Fibroblast of the aortic adventitia (primary cell): ENCODE measurements at places on chromosomes 11 and 22. TPM values are rescaled to one million over a fixed set of nuclear protein-coding genes. Genes with fewer than 3 reads are reported as not detected.

GRCh38 chr11:45278714-45279113 lies 7.4 kb downstream of the SYT13 start:
- no peak for DNase-seq

Gene VSIG10L2
- total RNA-seq, result not detected in 2 replicates

Gene B4GAT1
- 21.5 and 36.3 TPM in 2 replicates for total RNA-seq

DNA sequence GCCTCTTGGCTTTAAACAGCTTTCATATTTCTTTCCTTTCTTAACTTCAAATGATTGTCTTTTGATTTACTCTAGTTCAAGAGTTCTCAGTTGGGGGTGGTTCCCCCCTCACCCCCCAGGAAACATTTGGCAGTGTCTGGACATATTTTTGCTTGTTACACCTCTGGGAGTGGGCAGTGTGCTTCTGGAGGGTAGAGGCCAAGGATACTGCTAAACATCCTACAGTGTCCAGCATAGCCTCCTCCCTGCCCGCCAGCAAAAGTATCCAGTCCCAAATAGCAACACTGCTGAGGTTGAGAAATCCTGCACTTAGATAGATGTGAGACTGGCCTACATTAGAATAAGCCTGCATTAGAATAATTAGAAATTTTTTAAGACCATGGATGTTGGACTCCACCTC lies 3.2 kb downstream of the PPP6R3 start:
- DNase-seq, result no peak

- DNase-seq, result no peak
Observed at GRCh38 chr11:131811383-131811782, 441.0 kb downstream of the NTM start.

DNA sequence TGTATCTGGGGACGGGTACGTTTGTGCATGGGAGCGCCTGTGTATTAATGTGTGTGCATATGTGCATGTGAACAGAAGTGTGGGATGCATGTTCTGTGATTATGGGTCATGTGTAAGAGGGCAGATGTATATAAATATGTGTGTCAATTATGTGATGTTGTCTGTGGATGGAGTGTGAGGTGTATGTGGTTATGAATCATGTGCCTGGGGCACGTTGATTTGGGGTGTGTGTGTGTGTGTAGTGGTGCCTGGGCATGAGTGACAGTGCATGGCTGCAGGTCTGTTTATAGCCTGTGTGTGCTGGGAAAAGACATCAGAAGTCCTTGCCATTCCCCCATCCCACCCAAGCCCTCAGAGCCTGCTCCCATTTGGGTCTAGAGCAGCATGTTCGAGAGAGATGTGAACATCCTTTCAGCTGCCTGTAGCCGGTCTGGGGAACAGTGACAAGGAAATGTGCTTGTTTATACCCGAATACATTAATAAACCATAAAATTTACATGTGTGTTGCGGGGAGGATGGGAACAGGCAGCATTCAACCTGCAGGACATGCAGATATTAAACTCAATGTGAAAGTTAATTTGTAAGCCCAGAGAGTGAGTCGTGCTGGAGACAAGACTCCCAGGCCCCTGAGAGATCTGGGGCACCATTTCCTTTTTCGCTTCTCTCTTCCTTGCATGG lies 129.0 kb downstream of the NECTIN1 start:
- DNase-seq, result no peak

DNA sequence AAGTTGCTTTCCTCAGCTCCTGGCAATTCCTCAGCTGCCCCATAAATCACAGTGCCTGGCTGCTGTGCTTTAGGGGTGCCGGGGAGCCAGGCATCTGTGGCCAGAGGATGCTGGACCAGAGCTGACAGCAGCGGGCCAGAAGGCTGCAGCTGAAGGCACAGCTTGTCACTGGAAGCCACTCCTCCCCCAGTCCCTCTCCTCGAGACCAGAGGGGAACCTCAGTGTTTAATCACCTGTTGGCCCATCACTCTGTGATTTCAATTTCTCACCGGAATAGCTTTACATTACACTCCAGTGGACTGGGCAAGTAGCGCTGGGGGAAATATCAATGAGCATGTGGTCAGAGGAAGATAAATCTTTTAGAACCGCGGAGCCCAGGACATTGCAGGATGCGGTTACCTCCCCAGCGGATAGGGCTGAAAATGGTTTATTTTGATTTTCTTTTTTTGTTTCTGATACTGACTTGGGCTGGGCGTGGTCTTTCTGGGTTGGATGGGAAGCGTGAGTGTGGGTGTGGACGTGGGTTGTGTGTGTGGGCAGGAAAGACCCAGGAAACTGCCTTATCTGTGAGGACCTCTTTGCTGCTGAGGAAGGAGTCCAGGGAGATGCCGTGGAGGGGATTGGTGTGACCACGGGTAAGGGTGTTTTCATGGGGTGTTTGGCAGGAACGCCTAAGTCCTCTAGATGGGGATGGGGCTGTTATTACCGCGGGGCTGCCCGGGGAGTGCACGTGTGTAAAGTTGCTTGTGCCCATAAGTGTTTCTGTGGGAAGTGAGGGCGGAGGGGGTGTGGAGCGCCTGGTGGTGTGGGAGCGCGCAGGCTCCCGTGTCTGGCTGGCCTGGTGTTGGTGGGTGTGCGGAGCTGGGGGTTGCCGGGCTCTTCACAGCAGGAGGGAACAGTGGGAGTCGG lies 4.0 kb downstream of the DAGLA start:
- DNase-seq, result peak; percentile 55
